ENCODE measurements at places on chromosomes 2 and 18.

- DNase-seq: no peak
These were observed 493.6 kb upstream of the SETBP1 start for GRCh38 chr18:44187090-44187489.

- no peak for DNase-seq
These were observed 761.2 kb upstream of the ACVR2A start for GRCh38 chr2:147083664-147084063.

- DNase-seq: no peak
These were observed 531.4 kb downstream of the TMEM182 start for GRCh38 chr2:103293067-103293741.

DNA sequence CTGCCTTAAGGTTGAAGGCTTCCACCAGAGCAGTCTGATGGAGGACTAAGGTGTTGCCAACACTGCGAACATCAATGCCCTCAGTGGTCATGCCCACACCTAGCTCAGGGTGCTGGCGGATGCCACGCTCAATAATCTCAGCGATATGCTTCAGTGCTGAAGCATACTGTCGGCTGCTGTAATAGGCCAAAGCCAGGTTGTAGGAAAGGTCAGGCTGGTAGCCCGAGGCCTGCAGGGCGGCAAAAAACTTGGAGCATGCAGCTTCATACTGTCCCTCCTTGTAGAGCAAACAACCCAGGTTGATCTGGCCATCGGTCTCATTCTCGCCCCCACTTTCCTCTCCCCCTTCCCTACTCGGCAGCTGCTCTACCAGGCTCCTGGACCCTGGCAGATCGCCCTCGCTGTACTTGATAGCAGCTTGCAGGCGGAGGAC is 159.4 kb downstream of the AGPS start:
- DNase-seq: no peak

- no peak for DNase-seq
These were observed 86.2 kb downstream of the LYPD1 start for GRCh38 chr2:132583666-132584360.

GRCh38 chr18:2515908-2516625 is 55.2 kb downstream of the METTL4 start:
- peak; percentile 11 for DNase-seq

- DNase-seq: no peak
These were observed 31.2 kb upstream of the EN1 start for GRCh38 chr2:118878531-118879149.

- no peak for DNase-seq
These were observed 28.0 kb downstream of the CD28 start for GRCh38 chr2:203734276-203734983.

- peak; percentile 79 for DNase-seq
These were observed 171.9 kb downstream of the FMNL2 start for GRCh38 chr2:152506843-152507242.

Data from MM.1S (cell line).